ENCODE measurements at places on chromosomes 13 and 19.
A peak's percentile ranks its signal among the peaks of the same experiment; 100 is the strongest.

DNA sequence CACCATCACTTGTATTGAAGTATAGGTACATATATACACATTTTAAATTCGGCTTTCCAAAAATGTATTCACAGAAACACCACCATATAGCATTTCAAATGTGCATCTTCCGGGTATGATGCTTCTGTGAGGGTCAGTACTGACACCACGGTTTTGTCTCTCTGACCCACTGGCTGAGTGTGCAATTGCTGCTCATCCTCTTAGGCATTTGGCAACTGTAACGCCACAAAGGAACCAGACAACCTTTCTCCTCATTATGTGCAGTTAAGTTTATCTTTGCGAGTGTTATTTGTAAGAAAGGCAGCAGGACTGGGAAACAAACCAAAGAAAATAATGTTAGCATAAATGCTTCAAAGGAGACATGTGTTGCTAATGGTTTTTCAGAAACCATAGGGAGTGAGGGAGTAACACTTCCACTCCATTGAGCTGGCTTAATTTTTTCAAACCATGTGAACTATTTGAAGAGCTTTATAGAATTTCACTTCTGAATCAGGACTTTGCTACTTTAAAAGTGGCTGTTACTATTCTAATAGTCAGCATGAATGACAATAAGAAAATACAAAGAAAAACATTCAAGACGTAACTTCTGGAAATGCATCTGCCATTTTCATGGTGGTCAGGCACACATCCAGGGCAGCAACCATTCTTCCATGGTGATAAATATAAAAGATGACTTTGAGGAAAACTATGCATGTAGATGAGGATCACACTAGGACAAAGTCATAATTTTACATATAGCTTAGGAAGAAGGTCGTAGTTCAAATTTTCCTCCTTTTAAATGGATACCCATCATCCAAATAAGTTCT, 423.3 kb downstream of the MZT1 start:
- no peaks in the 10 kb centered on the region for H3K36me3 ChIP-seq
- no peak for DNase-seq
- H3K27ac ChIP-seq = no peak overlapping the region
- no peaks in the 10 kb centered on the region for H3K27me3 ChIP-seq
- H3K4me3 ChIP-seq = no peak overlapping the region
- H3K4me1 ChIP-seq = no peaks in the 10 kb centered on the region

DNA sequence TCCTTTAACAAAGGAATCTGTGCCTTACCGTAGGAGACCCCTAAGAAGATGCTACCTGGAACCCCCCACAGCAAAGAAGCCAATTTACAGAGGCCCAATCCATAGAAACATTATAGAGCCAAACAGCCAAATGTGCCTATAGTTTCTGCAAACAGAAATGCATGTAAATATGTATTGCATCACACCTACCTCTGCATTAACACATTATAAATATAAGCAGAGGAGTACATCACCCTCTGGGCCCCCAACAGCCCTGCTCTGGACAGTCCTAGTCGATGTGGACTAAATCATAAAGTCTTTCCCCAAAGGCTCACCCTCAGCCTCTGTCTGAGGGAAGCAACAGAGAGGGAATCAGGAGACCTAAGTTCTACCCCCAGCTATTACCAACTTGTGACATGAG, 25.7 kb downstream of the ZNF541 start:
- no peak overlapping the region for H3K4me3 ChIP-seq
- H3K27ac ChIP-seq = no peak overlapping the region
- H3K4me1 ChIP-seq = no peaks in the 10 kb centered on the region
- no peak for DNase-seq

DNA sequence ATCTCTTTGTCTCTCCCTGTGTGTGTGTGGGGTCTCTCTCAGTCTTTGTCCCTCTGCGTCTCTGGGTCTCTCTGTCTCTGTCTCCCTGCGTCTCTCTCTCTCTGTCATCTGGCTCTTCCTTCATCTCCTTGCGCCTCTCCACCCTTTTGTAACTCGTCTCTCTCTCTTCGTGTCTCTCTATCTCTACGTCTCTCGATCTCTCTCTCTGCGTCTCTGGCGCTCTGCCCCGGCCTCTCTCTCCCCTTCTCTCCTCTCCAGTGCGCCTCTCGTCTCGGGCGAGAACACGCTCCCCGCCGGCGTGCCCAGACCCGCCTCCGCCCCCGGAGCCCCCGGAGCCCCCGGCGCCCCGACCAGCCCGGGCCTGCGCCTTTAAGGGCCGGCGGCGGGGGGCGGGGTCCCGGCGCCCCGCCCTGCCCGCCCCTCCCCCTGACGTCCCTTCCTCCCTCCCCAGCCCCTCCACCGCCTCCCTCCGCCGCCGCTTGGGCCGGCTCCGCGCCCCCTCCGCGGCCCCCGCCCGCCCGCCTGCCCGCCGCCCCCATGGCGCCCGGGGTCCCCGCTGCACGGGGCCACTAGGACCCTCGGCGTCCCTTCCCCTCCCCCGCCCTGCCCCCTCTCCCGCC, at the start of gene MARK4:
Gene MARK4, plus strand, starts transcription at position 440 of the 620 bp plus-strand sequence. CDS start 318 bp downstream, outside the sequence.
- H3K36me3 ChIP-seq = no peaks in the 10 kb centered on the region
- DNase-seq = peak; percentile 70
- H3K27ac ChIP-seq = peak within 1 kb of the TSS; percentile 82
- peaks cover 4% of the 10 kb centered on the region for H3K27me3 ChIP-seq

- H3K36me3 ChIP-seq = peaks cover 82% of the 10 kb centered on the region
- DNase-seq = peak; percentile 16
- no peak overlapping the region for H3K27ac ChIP-seq
- peaks cover 14% of the 10 kb centered on the region for H3K4me1 ChIP-seq
- no peak overlapping the region for H3K4me3 ChIP-seq
Measured at GRCh38 chr19:52211926-52212571, 22.2 kb downstream of the PPP2R1A start.

GRCh38 chr13:49308097-49308875, 60.6 kb downstream of the CDADC1 start:
- no peaks in the 10 kb centered on the region for H3K27me3 ChIP-seq
- no peaks in the 10 kb centered on the region for H3K4me1 ChIP-seq
- no peak overlapping the region for H3K4me3 ChIP-seq
- peak; percentile 96 for DNase-seq

- no peaks in the 10 kb centered on the region for H3K27me3 ChIP-seq
- no peaks in the 10 kb centered on the region for H3K4me1 ChIP-seq
- no peak overlapping the region for H3K4me3 ChIP-seq
- H3K27ac ChIP-seq = no peak overlapping the region
- DNase-seq = no peak
Measured at GRCh38 chr13:20967340-20967739, 64.8 kb upstream of the XPO4 start.

DNA sequence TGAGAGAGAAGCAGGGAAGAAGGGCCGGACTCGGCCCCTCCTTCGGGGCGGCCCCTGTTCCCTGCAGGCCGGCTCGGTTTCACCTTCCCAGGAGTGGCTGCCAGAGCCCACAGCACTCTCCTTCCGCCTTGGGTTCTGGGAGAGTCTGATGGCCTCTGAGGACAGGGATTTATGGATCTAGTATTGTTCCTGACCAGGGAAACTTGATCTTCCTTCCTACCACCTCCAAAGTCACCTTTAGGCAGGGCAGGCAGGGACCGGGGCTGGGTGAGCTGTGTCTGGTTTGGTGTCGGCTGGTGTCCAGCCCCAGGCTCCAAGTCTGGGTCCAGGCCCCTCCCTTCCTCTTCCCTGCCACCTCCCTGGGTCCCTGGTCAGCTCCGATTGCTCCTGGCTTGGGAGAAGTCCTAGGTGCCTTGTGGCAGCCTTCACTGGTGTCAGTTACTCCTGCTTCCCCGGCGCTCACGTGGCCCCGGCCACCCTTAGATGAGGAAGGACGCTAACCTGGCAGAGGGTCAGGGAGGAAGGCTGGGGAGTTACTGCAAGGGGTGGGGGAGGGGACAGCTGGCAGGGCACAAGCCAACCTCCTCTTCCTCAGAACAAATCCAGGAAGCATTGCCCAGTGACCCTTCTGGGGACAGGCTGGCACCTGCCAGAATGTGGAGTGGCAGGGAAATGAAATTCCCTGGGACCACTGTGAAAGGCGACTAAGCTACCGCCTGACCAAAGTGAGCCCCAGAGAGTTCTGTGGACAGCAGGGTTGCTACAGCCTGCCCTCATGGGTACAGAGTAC, 18.8 kb downstream of the RFX1 start:
- peak overlapping the region; percentile 59 for H3K27ac ChIP-seq
- H3K36me3 ChIP-seq = peaks cover 39% of the 10 kb centered on the region
- H3K27me3 ChIP-seq = no peaks in the 10 kb centered on the region
- H3K4me1 ChIP-seq = peaks cover 11% of the 10 kb centered on the region
- H3K4me3 ChIP-seq = no peak overlapping the region

All from tibial artery (tissue), 4 donors.